ENCODE measurements at places on chromosomes 12 and 14.

DNA sequence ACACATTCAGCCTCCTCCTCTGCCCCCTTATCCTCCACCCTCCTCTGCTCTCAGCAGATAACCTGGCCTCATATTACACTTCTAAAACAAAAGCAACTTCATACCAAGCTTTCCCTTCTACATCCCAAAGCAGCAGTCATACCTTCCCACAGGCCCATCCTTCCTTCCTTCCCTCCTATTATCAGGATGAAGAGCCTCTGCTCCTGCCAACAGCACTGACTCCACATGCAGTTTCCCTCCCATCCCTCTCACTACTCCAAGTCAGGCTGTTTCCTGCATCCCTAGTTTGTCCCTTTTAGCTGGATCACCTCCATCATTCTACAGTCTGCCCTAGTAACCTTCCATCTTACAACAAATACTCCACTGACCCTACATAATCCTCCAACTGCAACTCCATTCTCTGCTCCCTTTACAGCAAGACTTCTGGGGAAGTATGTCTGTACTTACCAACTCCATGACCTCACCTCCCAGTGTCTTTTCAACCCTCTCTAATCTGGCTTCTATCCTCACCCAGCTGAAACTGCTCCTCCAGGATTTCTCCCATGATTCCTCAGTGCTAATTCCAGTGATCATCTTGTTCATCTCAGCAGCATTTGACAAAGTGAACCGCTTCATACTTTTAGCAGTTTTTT, 4.9 kb upstream of the YEATS4 start:
- DNase-seq = no peak

GRCh38 chr12:110775997-110776396, 33.3 kb upstream of the PPP1CC start:
- no peak for DNase-seq

DNA sequence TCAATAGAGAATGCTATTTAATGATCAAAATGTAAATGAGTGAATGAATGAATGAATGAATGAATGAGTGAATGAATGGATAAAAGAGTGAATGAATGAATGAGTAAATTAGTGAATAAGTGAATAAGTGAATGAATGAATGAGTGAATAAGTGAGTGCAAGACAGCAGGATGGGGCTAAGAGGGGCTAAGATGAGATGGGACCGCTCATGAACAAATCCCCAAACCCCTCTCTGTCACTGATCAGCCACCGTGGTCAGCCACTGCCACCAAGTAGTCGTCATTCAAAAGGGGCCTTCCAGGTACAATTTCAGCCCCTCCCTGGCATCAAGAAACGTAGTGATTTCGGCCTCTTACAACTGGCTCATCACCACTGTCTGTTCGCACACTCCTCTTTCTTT, 79.2 kb downstream of the BCL11B start:
- DNase-seq = no peak

- no peak for DNase-seq
Observed at GRCh38 chr12:89183985-89184435, 168.3 kb downstream of the DUSP6 start.

GRCh38 chr14:104924421-104925213, at the start of gene PLD4:
Gene PLD4 (plus strand): TSS chr14:104924879. CDS start chr14:104927141, 2,262 bp downstream.
- DNase-seq = no peak

- DNase-seq = peak; percentile 27
Observed at GRCh38 chr12:70154960-70155589, 88.2 kb upstream of the CNOT2 start.

- DNase-seq = peak; percentile 15
Observed at GRCh38 chr12:99984271-99985128, at the start of gene ANKS1B. Gene ANKS1B (minus strand): TSS chr12:99984936. CDS start chr12:99984237, 699 bp downstream.

DNA sequence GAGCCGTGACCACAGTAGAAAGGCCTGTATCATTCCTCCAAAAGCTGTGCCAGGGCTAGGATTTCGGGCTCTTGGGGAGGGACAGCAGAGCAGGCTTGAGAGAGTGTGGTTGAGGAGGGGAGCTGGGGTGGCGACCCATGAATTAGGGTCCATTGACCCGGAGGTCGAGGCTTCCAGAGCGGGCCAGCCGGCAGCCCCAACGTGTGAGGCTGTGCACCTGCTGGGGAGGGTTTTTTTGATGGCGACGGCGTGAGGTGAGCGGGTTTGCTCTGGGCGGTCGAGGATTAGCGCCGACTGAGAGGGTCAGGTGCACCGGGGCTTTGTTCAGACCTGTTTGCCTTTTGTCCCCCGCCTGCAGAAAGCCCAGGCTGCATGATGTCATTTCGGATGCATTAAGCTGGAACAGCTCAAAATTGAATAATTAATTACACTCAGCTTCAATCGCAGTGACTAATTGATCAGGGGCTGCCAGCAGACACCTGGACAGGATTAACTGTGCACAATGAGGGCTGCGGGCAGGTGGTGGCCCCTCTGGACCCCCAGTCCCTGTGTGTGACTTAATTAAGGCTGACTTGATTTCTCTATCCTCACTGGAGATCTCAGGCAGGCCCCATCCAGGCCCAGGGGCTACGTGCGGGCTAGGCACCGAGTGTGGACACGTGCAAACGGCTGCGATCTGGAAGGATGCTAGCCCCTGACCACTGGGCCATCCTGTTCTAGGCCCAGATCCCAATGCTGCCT, 42.1 kb upstream of the MEG3 start:
- no peak for DNase-seq

- no peak for DNase-seq
Observed at GRCh38 chr12:91454179-91454578, 271.6 kb upstream of the DCN start.

GRCh38 chr12:92075425-92075914, 70.2 kb downstream of the BTG1 start:
- peak; percentile 67 for DNase-seq

DNA sequence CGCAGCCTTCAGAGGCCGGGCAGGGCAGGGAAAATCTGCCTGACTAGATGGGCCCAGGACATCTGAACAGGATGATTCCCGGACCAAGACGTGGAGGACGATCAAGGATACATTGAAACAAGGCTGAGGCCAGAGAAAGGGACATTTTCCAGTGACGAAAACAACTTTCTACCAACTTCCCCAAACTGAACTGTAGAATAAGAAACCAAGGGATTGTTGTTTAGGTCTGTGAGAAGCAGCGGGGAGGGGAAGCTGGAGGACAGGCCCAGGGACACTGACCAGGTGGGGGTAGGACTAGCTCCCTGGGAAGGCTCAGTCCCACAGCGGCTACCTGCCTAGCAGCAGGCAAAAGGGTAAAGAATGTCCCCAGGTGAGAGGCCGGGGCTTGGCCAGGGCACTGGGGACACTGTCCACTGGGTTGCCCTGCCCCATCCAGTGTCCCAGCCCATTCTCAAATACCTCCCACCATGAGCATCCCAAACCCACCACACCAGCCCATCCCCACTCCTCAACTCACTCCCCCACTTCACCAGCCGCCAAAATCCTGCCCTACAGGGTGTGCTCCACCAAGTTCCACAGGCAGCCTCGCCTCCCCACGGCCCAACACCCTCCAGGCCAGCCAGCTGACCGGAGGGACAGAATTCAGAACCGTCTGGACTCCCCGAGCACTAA, 995 bp downstream of the TNFRSF1A start:
- no peak for DNase-seq

DNA sequence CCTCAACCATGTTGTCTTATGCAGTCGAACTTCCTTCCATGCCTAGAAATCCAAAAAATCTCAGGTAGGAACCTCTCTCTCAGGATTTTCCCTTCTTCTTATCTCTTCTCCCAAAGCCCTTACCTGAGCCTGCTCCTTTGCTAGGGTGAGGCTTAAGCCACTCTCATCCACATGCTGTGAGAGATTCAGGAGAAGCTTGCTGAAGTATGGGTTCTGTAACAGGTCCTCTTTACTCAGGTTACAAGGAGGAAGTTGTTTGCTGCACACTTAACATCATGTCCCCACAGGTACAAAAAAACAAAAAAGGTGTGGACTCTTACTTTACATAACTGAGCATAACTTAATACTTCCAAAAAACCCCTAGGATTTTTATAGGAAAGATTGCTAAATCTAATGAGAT, 4.5 kb downstream of the HAUS4 start:
- DNase-seq = no peak

DNA sequence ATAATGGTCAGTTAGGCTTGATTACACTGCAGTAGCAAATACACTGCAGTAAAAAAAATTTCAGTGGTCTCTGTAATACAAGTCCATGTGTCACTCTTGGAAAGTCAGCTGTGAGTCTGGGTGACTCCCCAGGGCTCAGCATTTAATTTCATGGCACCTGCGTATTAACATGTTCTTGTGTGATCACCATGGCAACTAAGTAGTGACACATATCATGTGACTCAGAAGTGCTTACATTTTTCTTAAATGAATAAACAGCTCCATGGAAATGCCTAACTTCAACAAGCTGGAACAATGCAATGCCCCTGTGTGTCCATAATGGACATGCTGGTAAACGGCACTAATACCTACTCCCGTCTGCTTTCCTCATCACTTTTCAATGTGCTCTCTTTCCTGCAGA, 88.5 kb upstream of the ANO4 start:
- peak; percentile 78 for DNase-seq

DNA sequence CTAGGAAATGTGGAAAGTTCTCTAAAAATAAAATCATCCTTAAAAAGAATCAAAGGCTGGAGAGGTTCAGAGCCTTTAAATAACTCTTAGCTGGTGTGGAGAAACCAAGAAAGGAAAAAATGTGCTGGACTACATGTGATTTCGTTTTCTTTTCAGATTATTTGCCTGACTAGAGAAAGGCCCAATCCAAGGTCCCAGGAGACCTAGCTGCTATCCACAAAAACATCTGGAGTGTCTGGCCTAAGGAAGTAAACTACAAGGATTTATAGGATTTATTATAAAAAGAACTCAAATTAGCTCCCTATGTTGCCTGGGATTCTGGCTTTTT, 774 bp upstream of the TMEM30B start:
- DNase-seq = no peak

GRCh38 chr12:132324841-132325732, 4.3 kb downstream of the GALNT9 start:
- DNase-seq = no peak
